ENCODE measurements at places on chromosomes 16 and 17. TPM values are rescaled to one million over a fixed set of nuclear protein-coding genes. Genes with fewer than 3 reads are reported as not detected.
A peak's percentile ranks its signal among the peaks of the same experiment; 100 is the strongest.

DNA sequence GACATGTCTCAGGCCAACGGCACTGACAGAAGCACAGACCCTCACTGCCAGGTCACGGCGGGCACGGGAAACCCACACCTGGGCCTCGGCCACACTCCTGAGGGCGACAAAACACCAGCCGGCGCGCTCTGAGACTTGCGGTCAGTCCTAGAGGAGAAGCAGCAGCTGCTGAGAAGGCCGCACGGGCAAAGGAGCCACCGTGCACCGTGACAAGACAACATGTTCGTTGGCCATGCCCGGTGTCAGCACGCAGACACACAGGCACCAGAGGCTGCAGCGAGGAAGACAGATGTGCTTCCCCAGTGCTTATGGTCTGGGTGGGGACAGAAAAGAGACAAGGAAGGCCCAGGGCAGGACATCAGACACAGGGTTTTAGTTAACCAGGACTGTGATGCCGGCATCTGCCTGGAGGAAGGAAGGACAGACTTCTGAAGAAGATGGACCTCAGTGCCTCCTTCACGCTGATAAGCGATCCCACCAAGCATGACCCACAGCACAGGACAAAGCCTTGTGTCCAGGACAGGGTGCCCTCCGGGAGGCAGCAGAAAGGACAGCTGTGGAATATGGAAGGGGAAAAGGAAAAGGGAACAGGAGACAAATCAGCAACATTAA is 84.0 kb downstream of the ANKRD11 start:
- H3K27ac ChIP-seq = peak overlapping the region; percentile 81
- H3K36me3 ChIP-seq = no peaks in the 10 kb centered on the region
- H3K27me3 ChIP-seq = no peaks in the 10 kb centered on the region
- no peak overlapping the region for H3K4me3 ChIP-seq
- DNase-seq = no peak

SLFN14 gene
- total RNA-seq = not detected

DNA sequence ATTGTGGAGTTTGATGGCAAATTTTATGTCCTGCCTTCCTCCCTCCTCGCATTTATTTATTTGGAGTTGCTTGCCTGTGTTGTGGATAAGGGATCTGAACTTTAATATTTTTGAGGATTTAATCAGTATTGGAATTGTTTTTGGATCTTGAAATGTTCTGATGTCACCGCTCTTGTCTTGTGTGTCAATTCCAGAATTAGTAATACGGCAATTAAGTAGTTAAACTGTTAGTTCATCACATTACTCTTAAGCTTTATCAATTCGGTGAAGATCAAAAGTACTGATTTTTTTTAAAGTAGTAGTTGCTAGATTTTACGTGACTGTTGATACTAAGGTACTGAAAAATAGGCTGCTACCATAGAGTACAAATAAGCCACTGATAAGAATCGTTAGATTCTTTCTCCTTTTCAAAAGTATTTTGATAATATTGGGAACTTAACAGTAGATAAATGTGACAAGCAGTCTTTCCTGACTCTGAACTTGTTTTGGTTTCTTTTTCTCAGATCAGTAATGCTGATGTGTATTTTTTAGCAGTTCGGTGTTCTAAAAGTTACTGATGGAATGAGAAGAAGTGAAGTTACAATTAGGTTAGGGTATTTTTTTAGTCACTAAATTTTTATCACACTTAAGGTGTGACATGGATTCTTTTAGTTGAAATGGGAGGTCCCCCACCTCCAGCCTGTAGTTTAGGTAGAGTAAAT is 2.0 kb downstream of the RBBP6 start:
- no peak for DNase-seq
- H3K36me3 ChIP-seq = peaks cover 5% of the 10 kb centered on the region
- H3K4me1 ChIP-seq = peaks cover 29% of the 10 kb centered on the region

DNA sequence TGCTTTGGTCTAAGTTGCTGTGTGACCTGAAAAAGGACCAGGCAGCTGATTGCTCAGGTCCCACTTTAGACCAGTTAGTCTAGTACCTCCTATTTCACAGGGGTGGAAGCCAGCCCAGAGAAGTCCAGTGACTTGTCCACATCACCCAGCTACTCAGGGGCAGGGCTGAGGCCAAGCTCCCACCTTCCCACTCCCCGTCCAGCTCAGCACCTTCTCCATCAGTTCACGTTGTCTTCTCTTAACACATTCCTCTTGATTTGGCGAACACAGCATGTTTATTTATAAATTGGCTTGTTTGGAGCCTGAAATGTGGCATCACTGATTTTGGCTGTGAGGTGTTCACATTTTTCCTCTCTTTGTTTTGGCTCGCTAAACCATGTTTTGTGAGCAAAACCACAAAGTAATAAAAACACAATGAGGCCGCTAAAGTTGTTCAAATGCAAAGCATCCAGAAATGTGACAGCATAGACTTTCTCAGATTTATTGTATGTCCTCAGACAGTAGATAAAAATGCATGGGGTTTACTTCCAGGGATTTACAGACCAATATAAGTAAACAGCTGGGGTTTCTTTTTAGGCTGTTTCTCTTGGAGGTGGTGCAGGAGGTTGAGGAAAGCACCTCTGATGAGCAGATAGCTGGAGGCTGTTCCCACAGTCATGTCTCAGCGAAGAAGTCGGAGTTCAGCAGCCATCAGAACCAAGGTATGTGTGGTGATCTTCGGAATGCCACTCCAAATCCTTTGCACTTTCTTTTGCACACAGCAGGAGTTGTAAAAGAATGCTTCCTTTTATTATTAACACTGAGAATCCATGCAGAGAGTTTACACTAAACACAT is 88.4 kb downstream of the PLXDC1 start:
- H3K4me3 ChIP-seq = no peak overlapping the region
- no peaks in the 10 kb centered on the region for H3K27me3 ChIP-seq
- H3K36me3 ChIP-seq = no peaks in the 10 kb centered on the region

ACSM3 gene
- total RNA-seq = 13.4 TPM

GRCh38 chr17:81315129-81315884 is 20.2 kb upstream of the SLC38A10 start:
- H3K27me3 ChIP-seq = no peaks in the 10 kb centered on the region
- no peak overlapping the region for H3K27ac ChIP-seq
- no peak overlapping the region for H3K4me3 ChIP-seq
- no peak for DNase-seq

DNA sequence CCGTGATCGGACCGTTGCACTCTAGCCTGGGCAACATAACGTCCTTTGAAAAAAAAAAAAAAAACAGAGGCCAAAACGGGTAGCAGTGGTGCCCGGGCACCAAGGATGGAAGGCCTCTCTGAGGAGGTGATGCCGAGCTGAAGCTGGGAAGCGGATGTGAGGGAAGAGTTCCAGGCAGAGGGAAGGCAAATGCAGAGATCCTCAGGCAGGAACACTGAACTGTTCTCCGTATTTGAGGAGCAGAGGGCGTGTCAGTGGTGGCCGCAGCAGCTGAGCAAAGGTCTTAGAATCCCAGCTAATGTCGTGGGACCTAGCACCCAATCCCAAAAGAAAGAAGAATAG is 656 bp upstream of the KCTD13 start:
- H3K27ac ChIP-seq = peak overlapping the region; percentile 90
- no peaks in the 10 kb centered on the region for H3K36me3 ChIP-seq
- peak overlapping the region; percentile 91 for H3K4me3 ChIP-seq
- DNase-seq = peak; percentile 33

DNA sequence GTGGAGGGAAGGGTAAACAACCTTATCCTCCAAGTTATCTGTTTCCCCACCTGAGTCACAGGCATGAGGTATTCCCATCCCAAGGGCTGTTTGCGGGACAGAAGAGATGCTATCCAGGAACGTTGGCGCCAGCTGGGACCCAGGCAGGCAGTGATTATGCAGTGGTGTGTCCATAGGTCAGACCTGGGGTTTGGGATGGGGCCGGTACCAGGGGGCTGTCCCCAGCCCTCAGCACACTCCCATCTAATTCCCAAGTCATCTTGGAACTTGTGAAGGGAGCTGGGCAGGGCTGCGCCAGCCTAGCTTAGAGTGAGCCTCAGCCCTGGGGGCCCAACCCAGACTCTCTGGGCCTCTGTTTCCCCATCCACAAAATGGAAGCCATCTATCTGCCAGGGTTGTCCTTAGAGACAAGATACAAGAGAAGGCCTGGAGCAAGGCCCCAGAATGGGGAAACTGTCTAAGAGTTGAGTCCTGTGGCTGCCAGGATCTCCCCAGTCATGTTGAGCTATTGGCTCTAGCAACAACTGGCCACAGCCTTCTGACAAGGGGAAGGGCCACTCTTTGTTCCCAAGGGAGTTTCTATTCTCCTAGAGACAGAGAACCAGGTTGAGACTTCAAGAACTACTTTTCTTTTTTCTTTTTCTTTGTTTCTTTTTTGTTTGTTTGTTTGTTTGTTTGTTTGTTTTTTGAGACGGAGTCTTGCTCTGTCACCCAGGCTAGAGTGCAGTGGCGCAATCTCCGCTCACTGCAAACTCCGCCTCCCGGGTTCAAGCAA is 9.8 kb upstream of the JUP start:
- H3K4me3 ChIP-seq = no peak overlapping the region
- H3K27me3 ChIP-seq = peaks cover 42% of the 10 kb centered on the region
- no peaks in the 10 kb centered on the region for H3K36me3 ChIP-seq
- H3K27ac ChIP-seq = no peak overlapping the region
- DNase-seq = no peak
- peaks cover 39% of the 10 kb centered on the region for H3K4me1 ChIP-seq

DNA sequence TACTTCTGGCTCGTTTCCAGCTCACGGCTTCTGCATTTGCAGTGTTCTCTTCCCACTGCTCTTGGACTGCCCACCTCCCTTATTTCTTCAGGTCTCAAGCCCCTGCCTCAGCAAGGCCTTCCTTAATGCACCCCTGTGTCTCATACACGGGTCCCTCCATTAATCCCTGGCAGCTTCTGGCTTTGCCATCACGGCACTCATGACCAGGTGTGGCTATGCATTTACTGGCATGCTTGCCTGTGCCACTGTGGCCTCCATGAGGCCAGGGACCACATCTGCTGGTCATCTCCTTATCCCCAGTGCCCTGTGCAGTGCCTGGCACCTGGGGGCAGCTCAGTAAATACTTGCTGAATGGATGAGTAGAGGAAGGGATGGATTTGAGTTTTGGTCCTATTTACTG is 114.1 kb downstream of the C16orf78 start:
- peaks cover 18% of the 10 kb centered on the region for H3K4me1 ChIP-seq
- no peaks in the 10 kb centered on the region for H3K27me3 ChIP-seq
- no peaks in the 10 kb centered on the region for H3K36me3 ChIP-seq
- H3K4me3 ChIP-seq = no peak overlapping the region
- no peak overlapping the region for H3K27ac ChIP-seq

SPATA32 gene
- total RNA-seq = not detected

GRCh38 chr16:31474173-31474714 is 2.3 kb downstream of the TGFB1I1 start:
- DNase-seq = no peak
- H3K4me3 ChIP-seq = no peak overlapping the region
- H3K4me1 ChIP-seq = peaks cover 7% of the 10 kb centered on the region

LHX1 gene
- 0.58 TPM for total RNA-seq

DNA sequence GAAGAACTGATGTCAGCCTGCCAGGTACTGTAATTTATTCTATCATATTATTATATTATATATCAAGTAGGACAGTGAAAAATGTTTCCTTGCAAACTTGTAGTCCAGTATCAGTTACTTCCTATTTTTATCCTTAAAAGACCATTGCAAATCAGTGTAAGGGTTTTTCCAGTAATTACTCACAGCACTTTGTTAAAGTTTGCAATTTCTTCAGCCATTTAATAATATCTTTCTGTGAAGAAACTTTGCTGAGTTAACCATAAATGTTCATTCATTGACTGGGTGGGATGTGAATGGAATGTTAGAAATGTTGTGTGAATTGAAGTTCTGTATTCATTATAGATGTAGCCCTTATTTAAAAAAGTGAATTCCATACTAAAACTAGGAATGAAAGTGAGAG is 26.7 kb downstream of the HAPSTR1 start:
- no peak overlapping the region for H3K27ac ChIP-seq
- no peak overlapping the region for H3K4me3 ChIP-seq
- peaks cover 22% of the 10 kb centered on the region for H3K4me1 ChIP-seq
- no peak for DNase-seq
- no peaks in the 10 kb centered on the region for H3K27me3 ChIP-seq

GRCh38 chr17:63476459-63476853 is 405 bp upstream of the ACE start:
- peak overlapping the region; percentile 78 for H3K4me3 ChIP-seq
- no peak overlapping the region for H3K27ac ChIP-seq
- peak; percentile 72 for DNase-seq
- peaks cover 24% of the 10 kb centered on the region for H3K4me1 ChIP-seq
- no peaks in the 10 kb centered on the region for H3K36me3 ChIP-seq

WNK4 gene
- 0.54 TPM for total RNA-seq

GRCh38 chr17:81939218-81939617 is 2.1 kb upstream of the PYCR1 start:
- no peaks in the 10 kb centered on the region for H3K36me3 ChIP-seq
- H3K27ac ChIP-seq = no peak overlapping the region
- no peak overlapping the region for H3K4me3 ChIP-seq
- H3K4me1 ChIP-seq = peaks cover 10% of the 10 kb centered on the region

GRCh38 chr17:82917699-82918345 is 78.0 kb upstream of the ZNF750 start:
- peak; percentile 71 for DNase-seq
- no peaks in the 10 kb centered on the region for H3K27me3 ChIP-seq
- no peaks in the 10 kb centered on the region for H3K4me1 ChIP-seq
- H3K27ac ChIP-seq = no peak overlapping the region
- H3K36me3 ChIP-seq = 0 out of 2 replicates have a peak, but pooled peaks cover 3% of the 10 kb centered on the region

NAE1 gene
- 160 TPM for total RNA-seq

DNA sequence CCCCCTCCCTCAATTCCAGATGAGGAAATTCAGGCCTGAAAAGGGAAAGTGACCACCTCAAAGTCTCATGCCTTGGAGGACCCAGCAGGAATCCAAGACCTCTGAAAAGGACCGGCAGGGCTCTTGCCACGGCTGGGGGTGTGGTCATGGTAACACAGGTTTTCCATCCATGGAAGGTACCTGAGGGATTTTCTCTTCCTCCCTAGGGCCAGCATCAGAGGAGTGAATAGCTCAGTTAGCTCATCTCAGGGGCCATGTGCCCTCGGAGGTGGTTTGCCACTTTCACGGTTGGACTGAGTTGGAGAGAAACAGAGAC is 1.3 kb downstream of the CIITA start:
- H3K27me3 ChIP-seq = peaks cover 44% of the 10 kb centered on the region
- H3K27ac ChIP-seq = no peak overlapping the region
- H3K4me3 ChIP-seq = peak overlapping the region; percentile 66
- peak; percentile 11 for DNase-seq
- no peaks in the 10 kb centered on the region for H3K36me3 ChIP-seq
- H3K4me1 ChIP-seq = peaks cover 12% of the 10 kb centered on the region

DNA sequence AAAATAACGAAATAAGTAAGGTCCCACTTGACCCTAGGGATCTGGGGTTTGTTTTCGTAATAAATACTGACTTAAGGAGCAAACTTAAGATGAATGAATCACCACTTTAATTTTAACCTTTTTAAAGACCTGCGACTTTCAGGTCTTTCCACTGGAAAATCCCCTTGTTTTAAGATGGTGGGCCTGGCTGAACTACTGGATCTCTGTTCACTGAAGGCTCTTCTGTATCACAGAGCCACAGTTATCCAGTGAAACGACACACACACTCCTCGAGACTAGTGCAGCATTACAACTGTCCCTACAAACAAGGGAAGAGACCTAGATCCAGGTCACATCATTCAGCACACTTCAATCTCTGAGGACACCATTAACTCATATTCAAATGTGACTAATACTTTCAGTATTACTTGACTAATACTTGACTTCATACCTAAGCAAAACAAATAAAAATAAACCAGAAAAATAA is 299.0 kb downstream of the CEP112 start:
- DNase-seq = no peak
- H3K4me3 ChIP-seq = no peak overlapping the region
- H3K27me3 ChIP-seq = no peaks in the 10 kb centered on the region
- no peaks in the 10 kb centered on the region for H3K4me1 ChIP-seq
- H3K36me3 ChIP-seq = no peaks in the 10 kb centered on the region

Data from GM23338 (cell line).